Fibroblast of skin of right quadriceps (primary cell): ENCODE measurements at places on chromosomes 1 and 21.
A peak's percentile ranks its signal among the peaks of the same experiment; 100 is the strongest.

DNA sequence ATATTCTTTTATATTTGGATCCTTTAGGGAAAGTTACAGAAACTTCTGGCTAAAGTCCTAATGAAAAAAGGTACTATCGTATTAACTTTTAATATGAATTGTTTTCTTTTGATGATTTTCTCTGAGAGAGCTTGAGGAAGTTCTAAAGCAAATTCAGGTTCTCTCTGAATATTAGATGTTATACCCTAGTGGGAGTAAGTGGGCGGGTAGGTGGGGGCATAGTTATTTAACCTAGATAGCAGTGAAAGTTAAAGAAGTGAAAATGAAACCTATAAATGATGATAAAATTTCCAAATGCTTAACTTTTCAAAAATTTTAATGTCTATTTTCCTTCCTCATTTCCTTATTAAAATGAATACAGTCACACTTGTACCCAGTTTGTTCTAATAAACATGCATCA is 26.2 kb upstream of the B3GALT2 start:
- DNase-seq = no peak

DNA sequence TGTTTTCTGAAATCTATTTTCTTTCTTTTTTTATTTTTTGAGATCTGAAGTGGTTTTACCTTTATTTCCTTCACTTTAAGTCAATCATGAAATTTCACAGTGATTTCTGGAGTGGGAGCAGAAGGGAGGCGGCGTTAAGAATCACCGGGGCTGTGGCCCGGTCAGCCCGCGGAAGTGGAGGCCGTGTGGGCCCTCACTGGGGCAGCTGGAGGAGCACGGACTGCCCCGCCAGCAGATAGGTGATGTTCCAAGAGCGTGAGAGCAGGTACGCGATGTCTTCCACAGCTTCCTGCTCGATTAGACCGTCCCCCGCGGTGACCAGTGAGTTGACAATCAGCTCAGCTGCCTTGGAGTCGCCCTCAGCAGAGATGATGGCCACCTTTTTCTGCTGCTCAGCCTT is 10.6 kb upstream of the TP53BP2 start:
- DNase-seq = no peak

DNA sequence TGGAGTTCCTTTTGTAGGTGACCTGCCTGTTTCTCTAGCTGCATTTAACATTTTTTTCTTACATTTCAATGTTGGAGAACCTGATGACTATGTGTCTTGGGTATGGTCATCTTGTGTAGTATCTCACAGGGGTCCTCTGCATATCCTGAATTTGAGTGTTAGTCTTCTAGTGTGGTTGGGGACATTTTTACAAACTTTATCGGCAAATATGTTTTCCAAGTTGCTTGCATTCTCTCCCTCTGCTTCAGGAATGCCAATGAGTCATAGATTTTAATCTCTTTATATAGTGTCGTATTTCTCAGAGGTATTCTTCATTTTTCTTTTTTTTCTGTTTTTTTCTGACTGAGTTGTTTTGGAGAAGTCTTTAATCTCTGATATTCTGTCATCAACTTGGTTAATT is 684.0 kb downstream of the NCAM2 start:
- DNase-seq = peak; percentile 77

DNA sequence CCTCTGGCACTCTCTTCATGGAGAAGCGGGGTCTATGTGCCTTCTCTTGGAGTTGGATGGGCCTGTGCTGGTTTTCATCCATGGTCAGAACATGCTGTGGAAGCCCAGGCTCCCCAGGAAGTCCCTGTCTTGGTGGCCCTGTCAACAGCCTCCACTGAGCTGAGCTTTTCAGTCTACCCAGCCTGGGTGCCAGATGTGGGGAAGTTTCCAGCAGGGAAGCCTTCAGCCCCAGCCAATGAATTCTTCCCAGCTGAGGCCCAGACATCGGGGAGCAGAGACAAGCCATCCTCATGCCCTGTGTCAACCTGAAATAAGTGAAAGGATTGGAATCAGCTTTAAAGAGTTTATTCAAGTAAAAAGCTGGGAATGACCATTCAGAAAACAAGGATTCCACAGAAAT is 75.1 kb upstream of the PGBD5 start:
- DNase-seq = no peak

- DNase-seq = no peak
These were observed 725 bp downstream of the GUCA2A start for GRCh38 chr1:42163536-42164503.

GRCh38 chr1:56806804-56807203 is 12.4 kb downstream of the FYB2 start:
- peak; percentile 54 for DNase-seq

DNA sequence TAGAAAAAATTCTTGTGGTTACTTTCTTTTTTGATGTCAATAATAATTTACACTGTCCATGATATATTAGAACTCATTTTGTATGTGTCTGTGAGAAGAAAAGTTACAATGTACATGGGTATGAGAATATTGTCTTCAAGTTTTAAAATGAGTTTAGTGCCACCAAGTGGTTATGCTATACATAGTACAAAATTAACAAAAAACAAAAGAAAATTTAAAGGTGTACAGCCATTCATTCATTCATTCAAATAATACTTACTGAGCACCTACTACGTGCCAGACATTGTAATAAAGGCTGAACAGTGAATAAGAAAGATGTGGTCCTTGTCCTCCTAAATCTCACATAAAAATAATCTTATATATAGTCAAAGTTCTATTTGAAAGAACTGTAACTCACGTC is 27.7 kb downstream of the UCHL5 start:
- peak; percentile 3 for DNase-seq

GRCh38 chr1:68453060-68453670 is 3.4 kb upstream of the RPE65 start:
- DNase-seq = no peak

DNA sequence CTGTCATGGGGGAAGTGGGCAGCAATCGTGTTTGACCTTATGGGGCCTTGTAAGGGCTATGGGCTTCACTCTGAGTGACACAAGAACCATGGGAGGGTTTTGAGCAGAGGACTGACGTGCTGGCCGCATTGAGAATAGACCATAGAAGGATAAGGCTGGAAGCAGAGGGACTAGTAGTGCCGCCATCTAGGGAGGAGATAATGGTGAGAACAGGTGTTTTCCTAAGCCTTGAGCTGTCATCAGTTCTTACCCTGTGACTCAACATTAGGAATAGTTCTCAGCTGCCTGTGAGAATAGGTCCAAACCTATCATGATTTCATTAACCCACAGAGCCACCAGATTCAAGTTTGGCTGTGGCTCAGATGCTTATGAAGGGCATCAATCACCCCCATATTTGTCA is 228.5 kb downstream of the CACNA1E start:
- DNase-seq = no peak

GRCh38 chr1:93304716-93305138 is 41.0 kb upstream of the DR1 start:
- peak; percentile 58 for DNase-seq

DNA sequence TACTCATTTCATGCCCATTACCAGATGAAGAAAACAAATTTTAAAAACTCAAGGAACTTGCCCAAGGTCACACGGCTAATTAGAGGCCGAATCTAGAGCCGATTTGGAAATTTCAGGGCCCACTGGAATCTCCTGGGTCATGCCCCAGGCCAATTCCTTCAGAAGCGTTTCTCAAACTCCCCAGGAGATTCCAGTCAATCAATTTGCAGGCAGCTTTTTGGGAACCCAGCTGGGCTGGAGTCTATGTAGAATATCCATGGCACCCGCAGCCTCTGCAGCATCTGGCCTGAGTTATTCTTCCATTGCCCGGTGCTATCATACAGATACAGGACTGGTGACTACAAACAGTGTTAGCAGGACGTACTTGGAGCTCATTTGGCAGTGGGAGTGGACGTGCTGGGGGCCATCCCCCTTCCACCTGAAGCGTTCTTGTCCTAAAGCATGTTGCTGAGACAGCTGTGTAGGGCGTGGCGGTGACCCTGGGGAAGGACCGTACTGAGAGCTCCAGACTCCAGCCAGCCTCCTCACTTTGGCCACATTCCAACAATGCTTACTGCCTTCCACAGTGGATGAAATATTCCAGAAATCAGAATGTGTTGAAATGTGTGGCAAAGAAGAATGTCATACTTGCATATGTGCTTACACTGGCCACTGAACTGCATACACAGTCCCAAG is 38.3 kb downstream of the ABCG1 start:
- no peak for DNase-seq

DNA sequence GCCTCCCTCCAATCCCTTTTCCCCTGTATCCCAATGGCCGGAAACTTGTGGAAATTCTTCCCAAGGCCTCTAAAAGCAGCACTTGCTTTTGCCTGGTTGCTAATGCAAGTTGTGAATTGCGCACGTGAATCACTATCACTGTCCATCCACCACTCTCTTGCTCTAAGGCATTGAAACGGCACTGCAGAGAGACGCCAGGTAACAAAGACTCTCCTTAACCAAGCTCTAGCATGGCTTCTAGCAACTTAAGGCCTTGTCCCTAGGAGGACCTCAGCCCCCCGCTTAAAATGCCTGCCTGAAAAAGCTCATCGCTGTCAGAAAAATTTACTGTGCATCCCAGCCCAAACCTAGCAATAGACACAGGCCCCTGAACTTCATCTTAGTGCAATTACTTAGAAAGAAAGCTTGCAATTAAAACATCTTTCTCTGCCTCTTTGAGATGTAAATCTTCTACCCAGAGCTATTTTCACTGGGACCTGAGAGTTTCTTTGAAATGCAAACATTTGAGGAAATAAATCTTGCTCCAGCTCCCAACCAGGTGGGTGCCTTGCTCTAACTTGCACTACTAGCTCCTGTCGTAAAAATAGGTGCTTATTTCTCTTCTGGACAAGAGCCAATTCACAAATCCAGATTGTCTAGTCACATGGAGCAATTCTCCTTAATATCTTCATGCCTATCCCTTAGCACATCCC is 32.9 kb upstream of the ITLN2 start:
- DNase-seq = no peak

DNA sequence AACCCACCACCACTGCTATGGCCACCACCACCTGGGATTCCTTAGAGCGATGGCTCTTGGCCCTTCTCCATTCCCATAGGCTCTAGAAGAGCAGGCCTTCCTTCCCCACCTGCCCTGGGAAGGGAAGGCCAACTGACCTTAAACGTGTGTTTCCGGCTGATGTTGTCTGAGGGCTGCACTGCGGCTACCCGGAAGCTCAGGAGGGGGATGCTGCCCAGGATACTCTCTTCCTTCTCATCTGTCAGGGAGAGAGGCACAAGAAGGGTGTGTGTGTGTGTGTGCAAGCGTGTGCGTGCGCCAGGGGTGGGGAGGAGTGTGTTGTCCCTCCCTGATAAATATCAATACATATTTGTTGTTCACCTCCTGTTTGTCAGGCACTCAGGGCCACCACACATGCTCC is 51.0 kb upstream of the GOLT1A start:
- DNase-seq = no peak

DNA sequence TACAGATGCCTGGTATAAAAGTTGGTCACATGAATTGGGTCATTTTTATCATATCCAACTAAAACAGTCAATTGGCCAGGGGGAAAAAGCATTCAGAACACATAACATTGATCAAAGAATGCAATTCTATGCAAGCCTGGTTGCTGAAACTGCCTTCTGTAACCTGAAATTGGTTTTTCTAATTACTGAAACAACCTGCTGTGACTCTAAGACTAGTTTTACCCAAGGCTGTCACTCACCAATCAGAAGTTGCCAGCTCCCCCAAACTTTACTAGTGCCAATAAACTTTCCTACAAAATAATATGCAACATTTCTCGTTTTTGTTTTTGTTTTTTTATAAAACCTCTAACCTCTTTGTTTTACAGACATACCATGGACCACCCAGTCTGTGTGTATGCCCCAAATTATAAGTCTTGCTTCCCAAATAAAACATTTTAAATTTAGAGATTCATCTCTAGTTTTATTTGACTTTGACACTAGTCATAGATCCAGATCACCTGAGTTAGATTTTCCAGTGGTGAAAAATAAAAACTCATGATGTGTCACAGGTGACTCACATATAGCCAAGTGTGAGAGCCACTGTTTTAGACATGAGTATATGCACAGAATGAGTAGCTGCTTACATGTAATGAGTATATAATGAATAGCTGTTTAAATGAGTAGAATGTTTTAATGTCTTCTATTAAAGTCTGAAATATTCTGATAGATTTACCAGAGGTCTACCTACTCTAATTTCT is 64.2 kb upstream of the CR2 start:
- DNase-seq = peak; percentile 67

- no peak for DNase-seq
These were observed 136.6 kb upstream of the CD34 start for GRCh38 chr1:208047476-208047934.

DNA sequence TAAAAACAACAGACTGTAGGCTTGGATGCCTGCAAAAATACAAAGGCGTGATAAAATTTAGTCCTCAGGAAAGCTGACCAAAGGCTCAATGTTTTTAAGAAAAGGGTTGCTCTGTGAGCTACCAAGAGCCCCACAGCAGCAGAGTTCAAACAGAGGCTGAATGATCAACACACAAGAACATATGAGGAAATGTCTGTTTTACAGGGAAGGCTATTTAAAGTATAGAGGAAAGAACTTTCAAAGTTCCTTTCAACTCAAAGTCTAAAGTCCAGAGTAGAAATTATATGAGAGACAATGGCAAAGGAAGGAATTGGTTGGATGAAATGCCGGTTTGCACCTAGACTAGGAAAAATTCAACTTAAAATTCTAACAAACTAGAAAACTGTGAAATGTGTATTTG is 8.6 kb downstream of the CLSTN1 start:
- DNase-seq = no peak

- peak; percentile 42 for DNase-seq
These were observed 399.4 kb downstream of the SMYD3 start for GRCh38 chr1:246107516-246108277.

- DNase-seq = peak; percentile 26
These were observed 93.4 kb downstream of the PCBP3 start for GRCh38 chr21:45736690-45737484.

DNA sequence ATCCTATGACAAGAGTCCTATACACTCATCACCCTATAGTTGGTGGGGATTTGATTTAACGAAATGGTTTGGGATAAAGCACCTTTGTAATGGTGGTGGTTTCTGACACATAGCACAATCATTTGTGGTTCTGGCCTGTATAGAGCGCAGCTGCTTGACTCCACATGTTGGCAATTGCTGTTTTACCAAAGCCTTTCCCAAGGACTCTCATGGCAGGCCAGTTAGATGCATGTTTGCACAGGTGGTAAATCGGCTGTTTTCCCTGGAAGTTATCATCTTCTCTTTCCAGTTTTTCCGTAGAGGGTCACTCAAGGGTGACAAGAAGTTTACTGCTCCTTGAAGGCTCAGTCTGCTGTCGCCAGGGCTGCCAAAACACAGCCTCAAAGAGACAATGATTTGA is 17.1 kb upstream of the XPR1 start:
- no peak for DNase-seq

- no peak for DNase-seq
These were observed 20.6 kb downstream of the COL6A2 start for GRCh38 chr21:46118316-46119143.

DNA sequence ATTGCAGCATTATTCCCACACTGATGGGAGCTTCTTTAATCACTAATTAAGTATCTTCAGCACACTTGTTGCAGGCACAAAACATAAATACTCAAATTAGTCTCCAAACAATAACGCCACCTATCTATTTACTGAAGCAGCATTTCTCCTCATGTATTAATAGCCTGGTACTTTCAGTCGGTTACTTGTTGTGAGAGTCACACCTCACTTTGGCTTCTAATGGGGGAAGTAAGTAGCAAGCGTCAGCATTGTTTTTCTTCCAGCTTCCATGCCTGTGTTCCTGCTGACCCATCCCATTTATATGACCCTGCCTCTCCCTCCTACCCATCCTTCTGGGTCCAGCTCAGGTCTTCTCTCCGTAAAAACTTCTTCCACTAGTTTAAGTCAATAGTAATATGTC is 31.9 kb upstream of the DENND1B start:
- DNase-seq = no peak

GRCh38 chr1:175413367-175413766 is 220.8 kb upstream of the KIAA0040 start:
- DNase-seq = no peak
